Stimulated activated CD4-positive, alpha-beta T cell treated with anti-CD3 and anti-CD28 coated beads, Interleukin-4, amount 100 ng/mL, for 4 hours (primary cell): ENCODE measurements at places on chromosomes 3 and 15.

DNA sequence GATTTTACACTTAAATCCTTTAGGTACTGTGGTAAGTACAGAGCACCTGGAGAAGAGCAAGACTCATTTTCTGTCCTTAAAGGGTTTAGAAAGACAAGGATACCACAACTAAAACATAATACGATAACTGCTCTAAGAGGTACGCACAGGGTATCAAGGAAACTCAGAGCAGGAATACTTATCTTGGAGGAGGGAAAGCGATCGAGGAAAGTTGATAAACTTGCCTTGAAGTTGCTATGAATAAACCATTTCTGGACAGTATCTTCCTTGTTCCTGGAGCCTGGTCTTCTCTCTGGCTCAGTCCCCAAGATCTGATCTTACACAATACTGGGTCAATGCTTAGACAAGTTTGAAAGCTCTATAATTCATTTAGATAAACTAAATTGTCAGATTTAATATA is 17.6 kb upstream of the GATM start:
- no peak for DNase-seq

DNA sequence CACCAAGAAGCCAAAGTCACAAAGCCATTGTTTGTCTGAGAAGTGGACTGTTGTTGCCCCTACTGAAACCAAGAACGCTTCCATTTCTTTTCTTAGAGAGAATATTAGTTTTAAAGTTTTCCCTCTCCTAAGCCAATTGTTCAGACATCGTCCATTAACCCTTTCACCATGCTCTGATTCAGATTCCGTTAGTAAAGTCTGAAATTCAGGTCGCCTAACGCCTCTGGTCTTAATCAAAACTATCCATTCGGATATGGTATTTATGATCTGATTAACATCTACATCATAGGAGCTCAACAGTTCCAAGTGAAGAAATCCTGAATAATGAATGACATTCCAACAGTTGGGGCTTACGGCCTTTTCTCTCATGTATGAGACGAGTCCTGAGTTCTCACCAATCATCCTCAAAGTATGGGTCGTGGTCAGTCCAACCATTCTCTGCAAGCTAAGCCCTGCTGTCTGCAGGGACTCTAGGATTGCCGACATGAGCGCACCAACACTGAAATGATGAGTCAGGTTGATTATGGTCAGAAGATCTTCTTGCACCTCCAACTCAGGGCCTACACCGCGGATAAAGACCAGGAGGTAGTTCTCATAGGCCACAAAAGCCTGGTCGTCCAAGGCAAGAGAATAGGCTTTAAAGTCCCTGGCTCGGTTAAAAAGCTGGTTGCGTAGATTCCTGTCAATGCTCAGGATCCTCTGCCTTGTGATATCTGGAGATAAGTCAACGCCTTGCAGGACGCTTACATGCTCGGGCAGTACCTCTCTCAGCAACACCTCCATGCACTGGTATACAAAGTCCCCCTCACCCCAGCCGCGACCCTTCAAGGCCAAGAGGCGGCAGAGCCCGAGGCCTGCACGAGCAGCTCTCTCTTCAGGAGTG is 767 bp downstream of the EPM2AIP1 start:
- DNase-seq, result no peak

GRCh38 chr3:141998669-141999290 is 122.3 kb downstream of the ATP1B3 start:
- no peak for DNase-seq

DNA sequence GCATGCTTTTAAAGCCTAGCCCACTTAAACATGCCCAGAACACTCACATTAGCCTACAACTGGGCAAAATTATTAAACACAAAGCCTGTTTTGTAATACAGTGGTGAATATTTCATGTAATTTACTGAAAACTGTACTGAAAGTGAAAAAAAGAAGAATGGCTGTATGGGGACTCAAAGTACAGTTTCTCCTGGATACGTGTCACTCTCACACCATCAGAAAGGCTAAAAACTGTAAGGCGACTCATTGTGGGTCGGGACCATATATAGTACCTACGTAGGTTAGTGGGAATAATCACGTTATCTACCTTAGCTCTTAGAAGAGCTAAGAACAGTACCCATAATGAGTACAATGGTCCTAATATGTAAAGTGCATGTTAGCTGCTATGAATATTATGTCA is 80.2 kb upstream of the SPATA12 start:
- DNase-seq, result no peak

- DNase-seq, result no peak
Measured at GRCh38 chr15:100372739-100373119, 31.0 kb upstream of the ADAMTS17 start.

DNA sequence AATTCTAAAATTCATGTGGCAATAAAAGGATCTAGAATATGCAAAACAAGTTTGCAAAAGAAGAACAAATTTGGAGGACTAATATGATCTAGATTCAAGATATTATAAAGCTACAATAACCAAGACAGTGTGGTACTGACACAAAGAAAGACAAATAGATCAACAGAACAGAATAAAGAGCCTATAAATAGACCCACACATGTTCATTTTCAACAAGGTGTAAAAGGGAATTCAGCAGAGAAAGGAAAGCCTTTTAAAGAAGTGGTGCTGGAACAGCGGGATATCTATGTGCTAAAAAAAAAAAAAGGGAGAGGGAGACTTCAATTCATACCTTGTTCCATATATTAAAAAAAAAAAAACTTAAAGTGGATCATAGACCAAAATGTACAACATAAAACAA is 149.0 kb downstream of the WDR76 start:
- DNase-seq, result no peak

- DNase-seq, result no peak
Measured at GRCh38 chr3:61520966-61521628, 40.3 kb upstream of the PTPRG start.

- DNase-seq, result no peak
Measured at GRCh38 chr3:158381262-158381868, 189.6 kb upstream of the MLF1 start.

- no peak for DNase-seq
Measured at GRCh38 chr3:179268400-179269051, 17.6 kb upstream of the KCNMB3 start.

GRCh38 chr3:45029661-45030060 is 3.6 kb downstream of the CLEC3B start:
- DNase-seq, result no peak

DNA sequence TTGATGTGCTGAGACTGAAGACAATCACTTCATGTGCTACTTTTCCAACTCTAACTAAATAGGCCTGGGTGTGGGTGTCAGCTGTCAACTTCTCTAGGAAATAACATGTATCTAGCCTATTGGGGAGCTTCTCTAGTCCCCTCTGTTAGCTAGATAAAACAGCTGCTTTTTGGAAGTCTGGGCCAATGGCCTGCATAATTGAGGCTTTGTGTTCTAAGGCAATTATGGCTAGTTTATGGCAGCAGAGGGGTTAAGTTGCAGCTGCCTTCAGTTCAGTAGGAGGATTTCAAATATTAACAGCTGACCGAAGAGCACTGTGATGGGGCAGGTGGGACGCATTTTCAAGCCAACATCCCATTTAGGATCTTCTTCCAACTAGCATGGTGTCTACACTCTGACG is 6.4 kb downstream of the COL8A1 start:
- no peak for DNase-seq

DNA sequence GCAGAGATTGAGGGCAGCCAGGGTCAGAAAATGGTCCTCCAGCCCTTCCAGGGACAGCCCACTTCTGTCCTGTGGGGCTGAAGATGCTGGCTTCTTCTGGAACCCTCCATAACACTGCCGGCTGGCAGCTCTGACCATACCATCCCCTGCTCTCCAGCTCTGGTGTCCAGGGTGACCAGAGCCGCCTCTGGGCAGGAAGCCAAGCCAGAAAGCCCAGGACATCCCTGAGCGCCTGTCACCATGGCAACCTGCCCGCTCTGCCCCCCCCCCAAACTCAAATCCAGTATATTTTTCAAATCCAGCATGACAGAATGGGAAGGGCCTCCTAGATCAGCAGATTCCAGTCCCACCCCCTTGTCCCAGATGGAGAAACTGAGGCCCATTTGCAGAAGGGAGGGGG is 420 bp upstream of the TMIE start:
- DNase-seq, result no peak

DNA sequence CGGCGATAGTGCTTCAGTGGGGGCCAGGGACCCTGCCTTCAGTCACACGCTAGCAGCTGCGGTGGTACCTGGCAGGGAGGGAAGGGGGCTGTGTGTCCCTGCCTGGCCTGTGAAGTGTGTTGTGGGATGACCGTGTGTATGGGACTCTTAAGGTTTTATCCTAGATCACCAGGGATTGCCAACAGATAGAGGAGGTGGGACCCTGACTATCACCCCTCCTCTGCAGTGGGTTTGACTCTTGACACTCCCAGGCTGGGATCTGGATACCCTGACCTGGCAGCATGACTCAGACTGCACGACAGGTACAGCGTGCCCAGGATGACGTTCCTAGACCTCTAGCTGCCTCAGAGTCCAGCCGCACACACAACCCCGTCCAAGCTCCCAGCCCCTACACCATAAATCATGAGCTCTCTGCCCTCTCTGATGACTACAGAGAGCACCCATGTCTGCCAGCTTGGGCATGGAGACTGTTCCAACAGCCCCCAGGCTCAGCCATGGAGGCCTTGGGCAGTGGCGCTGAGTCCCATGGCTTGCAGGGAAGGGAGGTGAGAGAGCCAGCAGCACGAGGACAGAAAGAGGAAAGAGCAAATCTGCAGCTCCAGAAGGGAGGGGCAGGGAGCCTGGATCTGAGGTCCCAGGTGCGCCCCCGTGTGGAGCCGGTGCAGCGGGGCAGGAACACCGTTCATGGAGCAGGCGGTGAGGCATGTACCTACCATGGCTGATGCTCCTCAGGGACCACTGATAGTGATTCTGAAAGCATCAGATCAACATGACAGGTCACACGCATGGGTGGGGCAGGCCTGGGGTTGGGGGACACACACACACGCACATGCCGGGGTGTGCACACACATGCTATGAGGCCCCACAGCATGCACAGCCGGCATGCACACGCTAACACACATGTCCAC is 71.0 kb downstream of the ADAMTS7 start:
- DNase-seq, result peak; percentile 49

GRCh38 chr3:136485777-136486176 is 235.6 kb downstream of the PCCB start:
- DNase-seq, result no peak

GRCh38 chr3:71087143-71088018 is 496.1 kb downstream of the FOXP1 start:
- no peak for DNase-seq

- DNase-seq, result no peak
Measured at GRCh38 chr3:184537885-184538665, 23.5 kb upstream of the EPHB3 start.

- no peak for DNase-seq
Measured at GRCh38 chr15:59190291-59190690, 16.4 kb upstream of the LDHAL6B start.

- DNase-seq, result no peak
Measured at GRCh38 chr15:62486041-62486440, 321.0 kb upstream of the C2CD4B start.

GRCh38 chr15:62439543-62440016 is 274.5 kb upstream of the C2CD4B start:
- no peak for DNase-seq

DNA sequence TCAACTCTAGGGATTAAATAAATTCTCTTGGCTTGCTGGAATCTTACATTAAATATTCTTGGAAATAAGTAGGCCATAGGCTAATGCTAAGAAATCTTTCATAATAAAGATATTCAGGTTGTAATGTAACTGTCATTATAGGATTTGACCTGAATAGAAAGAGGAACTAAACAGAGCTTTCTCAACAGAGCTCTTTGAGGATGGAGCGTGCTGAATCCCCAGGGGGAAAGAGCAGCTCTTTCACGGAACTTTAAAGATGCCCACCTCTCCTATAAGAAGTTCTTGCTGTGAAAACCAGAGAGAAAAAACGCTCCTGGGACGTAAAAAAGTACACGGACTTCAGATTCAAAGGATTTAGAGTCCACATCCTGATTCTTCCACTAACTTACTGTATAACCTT is 77.9 kb downstream of the NTRK3 start:
- DNase-seq, result no peak

- DNase-seq, result no peak
Measured at GRCh38 chr3:182807061-182807460, 13.8 kb downstream of the ATP11B start.

DNA sequence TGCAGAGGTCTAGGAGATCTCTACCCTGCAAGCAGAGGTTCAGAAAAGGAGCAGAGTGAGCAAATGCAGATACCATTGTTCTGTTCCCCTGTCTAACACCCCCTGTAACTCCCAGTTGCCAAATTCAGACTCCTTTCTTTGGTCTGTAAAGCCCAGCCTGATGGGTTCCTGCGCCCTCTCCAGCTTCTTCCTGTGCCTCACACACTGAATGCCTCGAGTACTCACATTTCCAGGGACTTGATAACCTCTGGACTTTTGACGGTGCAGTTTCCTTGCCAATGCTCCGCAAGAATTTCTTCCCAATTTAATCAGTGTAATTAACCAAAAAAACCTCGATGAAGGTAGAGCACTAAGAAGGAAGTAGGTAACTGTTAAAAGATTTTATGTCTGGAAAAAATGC is 19.3 kb downstream of the PDE8A start:
- DNase-seq, result no peak

GRCh38 chr15:35674873-35675781 is 129.2 kb upstream of the DPH6 start:
- DNase-seq, result no peak
